ENCODE measurements at places on chromosomes 12 and 14.

DNA sequence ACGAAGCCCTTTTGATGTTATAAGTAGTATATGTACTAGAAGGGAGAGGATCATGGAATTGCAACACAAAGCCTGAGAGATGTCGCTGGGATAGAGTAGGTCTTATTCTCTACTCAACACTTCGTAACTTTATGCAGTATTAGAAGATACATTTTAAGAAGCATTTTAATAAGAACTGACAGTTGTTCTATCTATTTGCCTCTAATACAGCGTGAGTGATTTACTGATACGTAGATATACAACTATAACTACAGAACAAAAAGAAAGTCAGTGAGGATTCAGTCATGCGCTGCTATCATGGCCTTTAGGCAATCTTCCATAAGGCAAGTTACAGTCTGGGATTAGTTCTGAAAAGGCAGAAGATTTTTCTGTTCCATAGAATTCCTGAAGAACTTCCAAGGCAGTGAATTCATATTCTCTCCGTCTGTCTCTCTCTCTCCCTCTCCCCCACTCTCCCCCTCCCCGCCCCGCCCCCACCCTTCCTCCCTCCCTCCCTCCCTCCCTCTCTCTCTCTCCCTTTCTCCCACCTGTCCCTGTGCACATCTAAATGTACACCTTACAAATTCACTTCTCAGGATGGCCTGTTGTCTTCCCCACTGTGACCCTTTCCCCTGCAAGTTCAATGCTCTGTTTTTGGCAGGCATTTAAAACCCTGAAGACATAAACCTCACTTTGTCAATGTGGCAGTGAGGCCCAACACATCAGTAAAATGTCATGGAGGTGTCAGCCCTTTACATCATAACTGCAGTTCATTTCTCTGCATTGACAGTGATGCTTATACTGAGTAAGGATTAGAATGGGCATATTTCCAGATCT lies 470.6 kb downstream of the EGLN3 start:
- no peak for DNase-seq

GRCh38 chr12:120071493-120072020 lies 45.0 kb downstream of the RAB35 start:
- DNase-seq, result no peak

DNA sequence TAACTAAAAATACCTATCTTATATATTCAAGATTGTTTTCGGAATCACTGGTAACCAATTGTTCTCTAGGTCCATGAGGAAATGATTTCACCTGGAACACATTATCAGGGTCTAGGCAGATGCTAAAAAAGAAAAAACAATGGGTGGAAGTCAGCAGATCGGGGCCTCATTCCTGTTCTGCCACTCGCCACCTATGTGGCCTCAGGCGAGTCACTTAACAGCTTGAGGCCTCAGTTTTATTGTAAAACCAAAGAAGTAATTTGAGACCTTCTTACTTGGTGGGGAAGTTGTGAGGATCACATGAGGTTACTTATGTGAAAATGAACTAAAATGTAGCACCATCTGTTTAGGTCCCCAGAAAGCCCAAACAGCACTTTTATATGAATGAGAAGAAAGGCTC lies 6.2 kb upstream of the RNASE10 start:
- no peak for DNase-seq

GRCh38 chr14:24429395-24430142 lies at the start of the genes CBLN3 and KHNYN:
Gene CBLN3, minus strand, starts transcription at chr14:24429668. Its CDS starts 614 bp downstream, at chr14:24429054.
Gene KHNYN, plus strand, starts transcription at chr14:24429954. Its CDS starts 777 bp downstream, at chr14:24430731.
- peak; percentile 68 for DNase-seq

- no peak for DNase-seq
Observed at GRCh38 chr14:90757452-90757851, 58.8 kb downstream of the TTC7B start.

- DNase-seq, result no peak
Observed at GRCh38 chr14:74492776-74493342, at the start of gene NPC2. Gene NPC2, minus strand, starts transcription at chr14:74493305. Its CDS starts 31 bp downstream, at chr14:74493274.

- no peak for DNase-seq
Observed at GRCh38 chr14:102079700-102079979, 7.2 kb downstream of the HSP90AA1 start.

GRCh38 chr12:52975204-52975603 lies 26.3 kb downstream of the KRT18 start:
- no peak for DNase-seq

DNA sequence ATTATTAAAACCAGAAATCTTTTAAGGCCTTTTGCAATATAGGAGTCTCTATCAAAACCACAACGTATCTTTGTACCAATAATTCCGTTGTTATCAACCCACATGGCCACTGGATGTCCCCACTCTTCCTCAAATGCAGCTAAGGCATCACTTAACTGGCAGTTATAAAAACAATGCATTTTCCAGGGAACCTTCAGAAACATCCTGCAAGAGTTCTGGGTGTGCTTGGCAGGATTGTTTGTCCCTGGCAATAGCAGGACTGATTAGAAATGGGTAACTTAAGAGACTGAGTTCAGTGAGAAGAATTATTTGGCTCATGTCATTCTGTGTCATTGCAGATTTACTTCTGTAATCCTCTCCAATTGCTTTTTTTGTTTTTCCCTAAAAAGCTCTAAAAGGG lies 112.0 kb downstream of the SLC15A5 start:
- DNase-seq, result no peak

GRCh38 chr12:121789800-121790728 lies 3.4 kb downstream of the RHOF start:
- DNase-seq, result peak; percentile 90

DNA sequence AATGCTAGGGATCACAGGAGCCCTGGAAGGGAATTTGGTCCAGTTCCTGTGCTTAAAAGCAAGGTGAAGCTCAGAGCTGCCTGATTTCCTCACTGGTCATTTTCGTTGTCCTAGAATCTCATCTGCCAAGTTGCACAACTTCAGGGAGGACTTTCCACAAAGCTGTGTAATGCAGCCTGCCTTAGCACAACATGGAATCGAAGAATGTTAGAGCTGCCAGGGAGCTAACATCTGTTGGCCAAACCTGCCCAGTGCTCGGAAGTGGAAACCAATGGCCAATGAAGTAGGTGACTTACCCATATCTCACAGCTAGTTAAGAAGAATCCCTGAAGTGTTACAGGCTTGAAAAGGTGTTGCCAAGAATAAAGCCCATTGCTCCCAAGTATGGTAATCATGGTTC lies 79.9 kb upstream of the SSTR1 start:
- no peak for DNase-seq

DNA sequence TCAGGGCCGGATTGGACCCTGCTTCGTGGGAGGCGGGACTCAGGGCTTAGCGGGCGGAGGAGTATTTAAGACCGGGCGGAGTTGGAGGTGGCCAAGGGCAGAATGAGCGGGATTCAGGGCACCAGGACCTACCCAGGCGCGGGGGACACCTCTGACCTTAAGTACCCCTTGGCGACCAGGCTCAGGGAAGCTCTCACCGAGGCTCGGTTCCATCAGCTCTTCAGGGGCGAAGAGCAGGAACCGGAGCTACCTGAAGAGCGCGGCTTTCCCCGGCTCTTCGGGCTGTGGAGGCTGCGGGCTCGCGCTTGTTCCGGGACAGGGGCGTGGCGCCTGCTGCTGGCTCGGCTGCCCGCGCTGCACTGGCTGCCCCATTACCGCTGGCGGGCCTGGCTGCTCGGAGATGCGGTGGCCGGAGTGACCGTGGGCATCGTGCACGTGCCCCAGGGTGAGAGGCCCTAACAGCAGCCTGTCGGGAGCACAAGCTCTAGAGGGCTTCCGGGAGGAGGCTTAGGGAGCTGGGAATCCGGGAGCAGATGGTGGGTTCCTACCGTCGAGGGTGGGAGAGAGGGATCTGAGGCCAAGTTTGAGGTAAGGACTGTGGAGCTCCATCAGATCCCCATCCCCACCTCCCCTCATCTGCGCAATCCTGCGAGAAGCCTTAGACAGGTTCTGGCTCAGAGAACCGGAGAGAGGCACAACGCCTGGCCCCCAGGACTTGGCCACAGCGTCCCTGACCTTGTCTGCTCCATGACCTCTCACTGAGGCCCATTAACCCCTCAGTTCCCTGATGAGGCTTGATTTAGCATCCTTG lies 8.4 kb downstream of the ARHGEF25 start:
- no peak for DNase-seq

DNA sequence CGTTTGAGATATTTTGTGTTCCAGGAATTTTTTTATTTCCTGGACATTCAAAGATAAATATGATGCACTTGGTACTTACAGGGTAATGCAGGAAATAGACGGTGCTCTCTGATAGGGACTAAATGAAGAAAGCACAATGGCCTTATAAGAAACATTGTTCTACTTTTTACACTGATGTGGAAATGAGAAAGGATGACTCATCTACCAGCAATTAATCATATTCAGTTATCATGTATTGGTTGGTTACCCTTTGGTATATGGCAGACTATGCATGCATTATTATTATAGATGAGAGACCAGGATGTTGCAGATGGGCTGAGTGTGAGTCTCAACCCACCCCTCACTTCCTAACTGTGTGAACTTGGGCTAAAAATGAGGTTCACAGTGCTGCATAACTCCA lies 222.2 kb downstream of the FLRT2 start:
- no peak for DNase-seq
